GM18507 (cell line): ENCODE measurements at places on chromosomes 7 and 10.

DNA sequence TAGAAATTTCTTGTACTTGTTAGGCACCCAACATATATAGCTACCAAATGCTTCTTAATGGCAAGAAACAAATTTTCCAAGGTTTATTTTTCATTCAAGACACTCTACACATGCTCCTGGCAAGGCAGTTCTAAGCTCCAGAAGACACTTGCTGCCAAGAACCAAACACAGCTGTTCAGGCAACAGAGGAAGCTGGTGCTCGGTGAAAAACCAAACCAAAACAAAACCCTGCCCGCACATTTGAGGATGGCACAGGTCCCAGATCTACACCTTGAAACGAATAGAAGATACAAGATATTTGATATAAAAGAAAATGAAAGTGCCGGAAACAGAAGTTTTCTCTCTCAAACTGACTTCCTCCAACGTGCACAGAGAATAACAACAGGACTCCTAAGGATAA lies 4.9 kb upstream of the DNTT start:
- no peak for DNase-seq

- no peak for DNase-seq
Observed at GRCh38 chr10:120286280-120286679, 170.7 kb upstream of the PLPP4 start.

DNA sequence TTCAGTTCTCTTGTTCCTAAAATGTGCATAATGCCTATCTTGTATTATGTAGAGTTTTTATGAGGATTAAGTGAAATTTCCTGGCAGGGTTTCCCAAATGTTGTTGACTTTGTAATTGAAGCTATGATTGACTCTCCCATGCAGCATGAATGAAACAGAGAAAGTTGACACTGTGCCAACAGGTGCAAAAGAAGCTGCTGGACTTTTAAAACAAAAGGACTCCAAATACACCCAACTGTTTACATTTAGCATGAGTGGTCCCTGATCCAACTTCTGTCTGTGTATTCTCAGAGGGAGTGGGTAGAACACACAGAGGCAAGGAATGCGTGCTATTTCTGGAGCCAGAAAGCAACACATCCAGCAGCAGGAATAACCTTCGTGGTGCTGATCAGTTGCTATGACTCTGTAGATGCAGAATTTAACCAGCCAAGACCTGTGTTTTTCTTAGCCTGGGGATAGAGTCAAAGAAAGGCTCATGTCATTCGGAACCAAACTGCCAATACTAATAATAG lies 14.4 kb upstream of the RBM20 start:
- DNase-seq: no peak

DNA sequence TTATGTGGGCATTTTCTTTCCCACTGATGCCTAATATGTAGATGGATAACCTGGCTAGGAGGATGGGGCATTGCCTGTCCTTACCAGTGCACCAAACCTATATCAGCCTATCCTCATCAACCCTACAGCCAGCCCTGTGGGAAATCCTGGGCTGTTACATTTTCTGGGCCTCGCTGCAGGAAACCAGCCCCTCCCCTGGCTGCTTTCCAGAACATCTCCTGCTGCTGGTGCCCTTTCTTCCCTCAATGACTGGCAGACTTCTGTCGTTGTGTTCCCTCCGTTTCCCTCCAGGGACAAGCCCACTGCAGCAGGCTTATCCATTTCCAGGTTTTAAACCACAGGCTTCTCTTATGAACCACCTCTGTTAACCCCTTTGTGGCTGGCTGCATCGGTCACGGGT lies 486.1 kb upstream of the COBL start:
- DNase-seq: no peak

- no peak for DNase-seq
Observed at GRCh38 chr10:118047157-118047719, 497 bp upstream of the RAB11FIP2 start.
